Renal cortex interstitium (tissue), 15 donors: ENCODE measurements at places on chromosomes 1 and 21. TPM values are rescaled to one million over a fixed set of nuclear protein-coding genes. Genes with fewer than 3 reads are reported as not detected.

SUCO gene
- 68.2 TPM for polyA plus RNA-seq

DNA sequence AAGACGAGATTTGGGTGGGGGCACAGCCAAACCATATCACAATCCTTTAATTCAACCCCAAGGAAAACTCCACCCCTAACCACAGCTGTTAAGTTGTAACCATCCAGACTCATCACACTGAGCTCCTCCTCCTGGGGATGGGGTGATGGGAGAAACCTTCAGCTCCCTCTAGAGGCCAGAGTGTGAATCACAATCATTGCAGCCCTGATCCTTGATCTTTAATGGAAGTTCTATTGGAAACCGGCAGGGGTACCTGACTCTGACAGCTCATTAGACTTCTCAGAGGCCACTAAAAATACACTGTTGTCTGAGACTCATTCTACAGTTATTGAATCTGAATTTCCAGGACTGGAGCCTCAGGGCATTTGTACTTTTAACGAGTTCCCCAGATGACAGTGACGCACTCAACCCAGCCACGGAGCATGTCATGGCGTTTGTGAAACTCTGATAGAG, 127.2 kb downstream of the IGSF21 start:
- peak; percentile 25 for DNase-seq

GRCh38 chr1:1788646-1789431, 10.6 kb upstream of the NADK start:
- DNase-seq, result no peak

DNA sequence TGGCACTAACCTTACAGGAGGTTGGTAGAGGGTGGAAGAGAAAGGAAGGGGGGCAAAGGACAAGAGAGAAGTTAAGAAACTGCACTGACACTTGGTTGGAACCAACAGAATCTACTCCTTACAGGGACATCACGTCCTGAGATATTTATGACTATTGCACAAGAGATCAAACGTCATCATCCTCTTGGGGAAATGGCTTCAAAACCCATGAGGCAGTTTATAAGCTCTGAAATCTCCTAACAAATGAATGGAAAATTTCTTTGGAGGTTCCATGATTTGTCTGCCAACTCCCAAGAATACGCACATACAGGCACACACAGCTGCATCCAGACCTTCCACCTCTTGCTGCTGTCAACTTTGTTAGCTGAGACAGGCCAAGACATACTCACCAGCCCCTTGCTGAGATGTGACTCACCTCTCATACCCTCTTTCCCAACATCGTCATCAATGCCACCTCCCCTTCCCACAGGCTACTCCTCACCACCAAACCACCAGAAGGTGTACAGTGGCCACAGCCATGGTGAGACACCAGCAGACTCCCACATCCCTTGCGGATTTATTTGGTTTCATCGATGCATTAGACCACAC, 135.5 kb downstream of the SETD4 start:
- DNase-seq, result no peak

GRCh38 chr1:54705153-54705552, 10.5 kb upstream of the TTC4 start:
- DNase-seq, result no peak

DNA sequence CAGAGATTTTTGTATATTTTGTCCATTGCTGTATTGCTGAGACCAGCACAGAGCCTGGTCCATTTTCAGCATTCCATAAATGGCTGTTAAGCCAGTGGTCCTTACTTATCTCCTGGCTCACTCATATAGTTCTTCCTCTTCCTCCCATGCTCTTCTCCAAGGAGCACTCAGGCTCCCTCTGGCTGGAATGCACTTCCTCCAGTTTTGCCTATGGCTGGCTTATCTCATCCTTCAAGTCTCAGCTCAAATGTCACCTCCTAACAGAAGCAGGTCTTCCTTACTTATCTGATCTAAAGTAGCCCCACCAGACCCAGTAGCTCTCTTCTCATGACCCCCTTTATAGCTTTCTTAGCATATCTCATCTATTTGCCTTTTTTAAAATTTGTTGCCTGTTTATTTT, 146.9 kb downstream of the SLC30A10 start:
- no peak for DNase-seq
